Ovary (tissue), 10 donors: ENCODE measurements at places on chromosomes 1 and 21. TPM values are rescaled to one million over a fixed set of nuclear protein-coding genes. Genes with fewer than 3 reads are reported as not detected.

DNA sequence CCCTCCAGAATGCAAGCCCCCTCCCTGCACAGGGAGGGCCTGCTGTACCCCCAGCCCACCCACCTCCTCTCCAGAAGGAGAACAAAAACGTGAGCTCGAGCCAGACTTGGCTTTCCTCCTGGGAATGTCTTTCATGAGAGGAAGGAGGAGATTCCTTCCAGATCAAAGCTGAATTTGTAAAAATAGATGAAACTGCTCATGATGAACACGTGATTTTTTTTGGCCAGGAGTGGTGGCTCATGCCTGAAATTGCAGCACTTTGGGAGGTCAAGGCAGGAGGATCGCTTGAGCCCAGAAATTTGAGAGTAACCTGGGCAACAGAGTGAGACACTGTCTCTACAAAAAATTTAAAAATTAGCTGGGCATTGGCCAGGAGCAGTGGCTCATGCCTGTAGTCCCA, 21.8 kb downstream of the GPR157 start:
- H3K4me1 ChIP-seq = peaks cover 2% of the 10 kb centered on the region
- H3K27ac ChIP-seq = no peak overlapping the region
- DNase-seq = no peak
- no peaks in the 10 kb centered on the region for H3K36me3 ChIP-seq
- no peak overlapping the region for H3K4me3 ChIP-seq
- H3K27me3 ChIP-seq = no peaks in the 10 kb centered on the region

- H3K36me3 ChIP-seq = no peaks in the 10 kb centered on the region
- H3K27ac ChIP-seq = peak overlapping the region; percentile 27
- H3K4me3 ChIP-seq = no peak overlapping the region
- H3K27me3 ChIP-seq = no peaks in the 10 kb centered on the region
- peak; percentile 38 for DNase-seq
Measured at GRCh38 chr1:153560771-153561465, 4.7 kb downstream of the S100A2 start.

Gene AMY2B
- 16.3 TPM for polyA plus RNA-seq

GRCh38 chr1:233869680-233870079, 34.8 kb upstream of the SLC35F3 start:
- no peaks in the 10 kb centered on the region for H3K36me3 ChIP-seq
- no peaks in the 10 kb centered on the region for H3K27me3 ChIP-seq
- H3K4me3 ChIP-seq = no peak overlapping the region
- no peaks in the 10 kb centered on the region for H3K4me1 ChIP-seq
- DNase-seq = no peak

GRCh38 chr1:47656719-47657685, 219.2 kb downstream of the FOXD2 start:
- DNase-seq = no peak
- no peak overlapping the region for H3K27ac ChIP-seq
- no peak overlapping the region for H3K4me3 ChIP-seq
- H3K27me3 ChIP-seq = no peaks in the 10 kb centered on the region
- no peaks in the 10 kb centered on the region for H3K4me1 ChIP-seq

Gene DYNLT5
- polyA plus RNA-seq = 0.05 TPM

Gene KRTAP19-1
- polyA plus RNA-seq = not detected

Gene TFF3
- polyA plus RNA-seq = 17.1 TPM

- no peak overlapping the region for H3K4me3 ChIP-seq
- H3K27me3 ChIP-seq = no peaks in the 10 kb centered on the region
- H3K36me3 ChIP-seq = no peaks in the 10 kb centered on the region
- no peak for DNase-seq
Measured at GRCh38 chr1:85495556-85495955, 30.6 kb upstream of the DDAH1 start.

Gene SMIM12
- polyA plus RNA-seq = 18.4 TPM

- no peak for DNase-seq
- no peaks in the 10 kb centered on the region for H3K36me3 ChIP-seq
- no peaks in the 10 kb centered on the region for H3K4me1 ChIP-seq
- H3K27me3 ChIP-seq = no peaks in the 10 kb centered on the region
- no peak overlapping the region for H3K4me3 ChIP-seq
Measured at GRCh38 chr1:162329826-162330225, 46.8 kb downstream of the SPATA46 start.

Gene LCE3E
- polyA plus RNA-seq = not detected

Gene MROH9
- polyA plus RNA-seq = not detected

DNA sequence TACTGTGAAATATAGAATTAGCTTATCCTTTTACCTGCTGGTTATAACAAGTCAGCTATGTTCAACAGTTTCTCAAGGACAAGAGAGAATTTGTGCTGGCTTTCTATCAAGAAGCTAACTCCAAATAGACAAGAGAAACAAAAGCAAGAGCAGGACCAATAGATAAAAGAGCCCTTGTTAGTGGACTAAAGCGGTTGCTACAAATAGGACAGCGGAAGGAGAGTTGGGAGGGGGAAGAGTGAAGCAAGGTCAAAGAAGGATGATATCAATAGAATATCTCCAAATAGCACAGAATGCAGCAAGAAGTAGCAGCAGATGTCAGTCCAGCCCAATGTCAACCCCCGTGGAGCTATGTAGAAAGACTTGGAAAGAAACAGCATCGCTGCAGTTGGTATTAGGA, 53.0 kb upstream of the AKT3 start:
- no peak overlapping the region for H3K4me3 ChIP-seq
- no peaks in the 10 kb centered on the region for H3K36me3 ChIP-seq
- H3K27me3 ChIP-seq = no peaks in the 10 kb centered on the region
- H3K27ac ChIP-seq = no peak overlapping the region
- H3K4me1 ChIP-seq = no peaks in the 10 kb centered on the region
